Memory B cell (primary cell): ENCODE measurements at places on chromosomes 13 and 19.

GRCh38 chr19:5687360-5688198 lies 2.5 kb upstream of the RPL36 start:
- no peak for DNase-seq

DNA sequence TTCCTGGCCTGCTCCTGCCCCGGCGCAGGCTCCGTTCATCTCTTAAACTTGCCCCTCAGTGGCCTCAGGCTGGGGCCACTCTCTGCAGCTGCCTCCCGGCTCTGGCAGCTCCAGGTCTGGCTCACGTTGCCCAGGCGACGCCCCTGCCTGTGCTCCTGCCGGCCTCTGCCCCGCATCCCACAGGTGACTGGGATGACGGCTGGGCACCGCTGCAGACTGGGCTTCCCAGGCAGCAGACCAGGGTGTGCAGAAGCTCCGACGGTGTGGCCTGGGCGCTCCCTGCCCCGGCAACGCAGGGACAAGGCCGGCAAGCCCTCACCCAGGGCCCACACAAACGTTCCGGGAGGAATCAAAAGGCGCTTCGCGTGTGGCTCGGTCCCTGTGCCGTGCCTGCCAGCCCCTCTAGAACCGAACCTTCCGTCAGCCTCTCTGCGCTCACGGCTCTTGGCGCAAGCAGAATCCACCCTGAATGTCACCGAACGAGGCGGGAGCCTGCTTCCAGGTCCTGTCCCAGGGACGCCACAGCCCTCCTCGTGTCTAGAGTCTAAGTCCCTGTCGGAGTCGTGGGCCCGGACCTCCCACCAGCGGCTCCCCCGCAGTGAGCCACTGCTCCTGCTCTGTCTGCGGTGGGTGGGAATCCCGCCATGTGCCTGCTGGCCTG lies 64.8 kb downstream of the MLLT1 start:
- DNase-seq, result no peak

DNA sequence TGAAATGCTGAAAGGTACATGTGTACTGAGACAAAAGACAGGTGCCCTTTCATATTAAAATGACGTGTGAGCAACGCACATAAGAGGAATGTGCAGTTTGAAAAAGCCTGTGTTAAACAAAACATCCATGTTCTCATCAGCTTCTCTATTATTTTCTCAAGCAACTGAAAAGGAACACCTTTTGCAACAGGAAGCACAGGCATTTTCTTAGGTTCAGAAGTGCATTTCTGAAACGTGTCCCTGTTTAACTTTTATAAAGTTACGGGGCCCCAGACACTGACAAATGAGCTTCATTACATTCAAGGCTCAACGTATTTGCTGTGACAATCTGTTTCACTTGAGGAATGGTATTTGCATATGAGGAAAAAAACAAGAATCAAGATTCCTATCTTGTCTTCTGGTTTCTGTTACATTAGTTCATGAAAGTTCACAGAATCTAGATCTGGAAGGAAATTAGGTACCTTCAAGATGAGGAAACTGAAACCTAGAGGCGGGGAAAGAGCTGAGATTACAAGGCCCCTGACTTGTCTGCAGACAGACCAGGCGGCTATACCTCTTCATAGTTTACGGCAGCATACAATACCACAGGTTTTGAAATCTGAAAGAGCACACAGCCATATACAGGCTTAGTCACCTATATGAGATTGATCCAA lies 431.7 kb downstream of the KLF12 start:
- DNase-seq, result no peak

- no peak for DNase-seq
Measured at GRCh38 chr13:54953786-54954185, 1925.2 kb downstream of the OLFM4 start.

DNA sequence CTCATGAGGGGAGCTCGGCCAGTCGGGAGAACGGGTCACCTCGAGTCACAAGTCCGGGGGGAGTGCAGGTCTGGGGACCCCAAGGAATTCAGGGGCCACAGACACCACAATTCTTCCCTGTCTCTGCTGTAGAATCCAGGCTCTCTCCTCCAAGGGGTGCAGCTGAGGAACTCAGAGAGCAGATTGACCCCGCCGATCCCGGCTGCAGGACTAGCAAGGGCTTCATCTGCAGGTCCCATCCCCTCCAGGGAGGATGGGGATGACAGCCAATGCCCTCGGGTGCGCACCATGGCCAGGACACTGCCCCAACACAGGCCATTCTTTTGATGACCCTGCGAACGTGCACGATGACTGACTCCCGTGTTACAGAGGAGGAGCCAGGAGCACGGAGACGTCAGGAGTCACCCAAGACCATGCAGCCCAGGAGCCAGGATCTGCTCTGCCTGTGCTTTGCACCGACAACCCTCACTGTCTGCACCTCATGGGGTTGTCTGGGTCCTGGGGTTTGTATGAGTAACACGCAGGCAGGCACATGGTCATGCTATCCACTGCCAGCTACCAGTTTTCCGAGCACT lies 48.5 kb upstream of the TUBGCP3 start:
- DNase-seq, result no peak

- no peak for DNase-seq
Measured at GRCh38 chr13:67143544-67144115, 86.5 kb downstream of the PCDH9 start.

- DNase-seq, result no peak
Measured at GRCh38 chr13:67299072-67299635, 69.0 kb upstream of the PCDH9 start.

DNA sequence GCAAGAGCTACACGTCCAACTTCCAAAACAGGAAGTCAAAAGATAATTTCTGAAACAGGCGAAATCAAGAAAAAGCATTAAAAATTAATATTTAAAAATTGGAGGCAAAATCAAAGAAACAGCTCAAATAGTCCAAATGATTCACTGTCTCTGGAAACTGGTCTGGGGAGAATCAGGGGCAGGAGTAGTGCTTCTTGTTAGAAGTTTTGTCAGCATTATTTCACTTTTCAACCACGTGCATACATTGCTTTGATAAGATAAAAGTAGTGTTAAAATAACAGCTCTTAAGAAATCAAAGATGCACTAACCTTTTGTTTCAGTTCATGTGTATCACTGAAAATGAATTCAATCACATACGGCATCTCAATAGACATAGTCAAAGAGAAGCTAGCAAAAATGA lies 53.8 kb downstream of the PARP4 start:
- DNase-seq, result no peak

DNA sequence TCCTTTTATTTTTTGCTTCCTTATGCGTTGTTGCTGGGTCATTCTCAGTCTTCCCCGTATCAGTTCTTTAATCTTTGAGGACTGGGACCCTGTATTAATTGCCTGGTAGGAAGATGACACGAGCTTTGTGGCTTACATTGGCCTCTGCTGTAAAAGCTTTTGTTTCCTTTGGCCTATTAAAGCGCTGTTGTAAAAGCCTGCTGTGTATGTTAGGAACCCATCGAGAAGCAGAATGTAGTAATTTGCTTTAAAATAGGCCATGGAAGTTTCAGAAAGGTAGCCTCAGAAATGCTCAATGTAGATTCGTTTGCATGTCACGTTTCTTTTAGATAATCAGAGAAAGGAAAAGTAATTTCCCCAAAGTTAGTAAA lies 257.5 kb upstream of the STARD13 start:
- no peak for DNase-seq

GRCh38 chr13:23715092-23715761 lies 145.0 kb downstream of the TNFRSF19 start:
- no peak for DNase-seq

DNA sequence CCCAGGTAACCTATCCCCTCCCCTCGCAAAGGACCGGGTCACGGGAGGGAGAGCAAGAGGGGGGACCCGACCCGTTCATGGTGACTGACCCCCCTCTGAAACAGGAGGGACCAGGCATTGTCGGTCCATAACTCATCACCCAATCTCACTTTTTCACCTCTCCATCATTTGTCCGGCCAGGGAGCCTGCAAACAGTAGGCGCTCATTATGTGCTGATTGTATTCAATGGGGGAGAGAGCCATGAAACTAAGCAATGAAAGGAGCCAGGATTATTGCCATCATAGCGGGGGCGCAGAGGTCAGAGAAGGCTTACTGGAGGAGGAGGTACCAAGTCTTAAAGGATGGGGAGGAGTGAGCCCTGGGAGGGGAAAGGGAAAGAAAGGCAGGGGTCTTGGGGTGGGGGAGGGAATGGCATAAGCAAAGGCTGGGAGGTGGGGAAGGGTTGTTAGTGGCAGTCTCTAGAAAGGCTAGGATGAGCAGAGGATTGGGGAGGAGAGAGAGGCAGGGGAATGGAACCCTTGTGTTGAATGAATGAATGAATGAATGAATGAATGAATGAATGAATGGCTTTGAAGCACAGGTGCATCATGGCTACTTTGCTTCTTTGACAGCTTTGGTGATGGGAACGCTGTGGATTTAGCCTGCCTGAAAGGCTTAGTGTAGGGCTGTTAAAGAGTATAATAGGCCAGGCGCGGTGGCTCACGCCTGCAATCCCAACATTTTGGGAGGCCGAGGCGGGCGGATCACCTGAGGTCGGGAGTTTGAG lies 1.4 kb downstream of the SHFL start:
- DNase-seq, result no peak

GRCh38 chr19:42250666-42251531 lies 4.0 kb downstream of the ERF start:
- no peak for DNase-seq

DNA sequence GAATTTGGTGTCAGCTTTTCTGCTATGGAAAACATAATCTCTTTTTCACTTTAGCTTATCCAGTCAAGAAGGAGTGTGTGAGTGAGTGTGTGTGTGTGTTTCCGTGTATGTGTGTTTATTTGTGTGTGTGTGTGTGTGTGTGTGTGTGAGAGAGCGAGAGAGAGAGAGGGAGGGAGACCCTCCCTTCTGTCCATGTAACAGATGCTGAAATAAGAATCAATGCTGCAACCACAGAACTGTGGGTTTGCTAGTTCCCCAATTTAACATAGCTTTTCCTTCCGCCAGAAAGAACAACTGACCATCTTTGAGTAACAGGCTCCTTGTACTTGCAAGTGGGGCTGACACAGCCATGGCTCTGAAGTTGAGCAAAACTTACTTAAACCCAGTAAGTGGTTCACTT lies 5.2 kb downstream of the LCP1 start:
- DNase-seq, result peak; percentile 48
